ENCODE measurements at places on chromosomes 2 and 18.

DNA sequence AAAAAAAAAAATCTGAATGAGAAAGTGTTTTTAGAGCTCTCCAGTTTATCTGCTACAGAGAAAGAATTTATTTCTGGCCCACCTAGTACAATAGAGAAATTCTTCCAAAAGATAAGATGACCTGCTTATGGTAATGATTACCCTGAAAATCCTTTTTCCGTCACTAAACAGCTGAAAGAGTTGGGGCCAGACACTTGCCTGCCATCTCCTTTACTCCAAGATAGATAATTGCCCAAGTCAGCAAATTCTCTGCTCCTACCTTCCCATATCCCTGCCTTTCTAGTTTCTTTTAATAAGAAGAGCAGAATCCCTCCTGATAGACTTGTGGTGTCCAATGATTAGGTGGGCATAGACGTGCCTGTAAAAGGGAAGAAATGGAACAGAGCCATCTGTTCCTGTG, 28.1 kb downstream of the EIF4E2 start:
- DNase-seq = no peak

- DNase-seq = no peak
Observed at GRCh38 chr18:11251891-11252270, 102.5 kb upstream of the PIEZO2 start.

GRCh38 chr2:3293221-3293620, 84.4 kb downstream of the EIPR1 start:
- DNase-seq = no peak

GRCh38 chr18:10297086-10297485, 157.3 kb upstream of the APCDD1 start:
- no peak for DNase-seq

DNA sequence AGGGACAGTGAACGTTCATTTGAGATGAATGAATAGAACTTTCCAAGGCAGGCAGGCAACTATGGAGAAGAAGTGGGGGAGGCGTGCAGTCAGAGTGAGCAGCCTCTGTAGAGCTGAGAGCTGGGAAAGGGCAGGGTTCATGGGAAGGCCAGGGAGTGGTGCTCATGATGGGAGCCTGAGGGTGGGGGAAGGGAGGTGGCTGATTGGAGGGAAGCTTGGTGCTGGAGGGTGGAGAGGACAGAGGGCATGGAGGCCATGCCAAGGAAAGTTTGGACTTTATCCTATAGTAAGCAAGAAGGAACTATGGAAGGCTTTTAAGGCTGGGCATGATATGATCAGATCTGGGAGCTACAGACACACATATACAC, 47.6 kb upstream of the LGALSL start:
- no peak for DNase-seq

DNA sequence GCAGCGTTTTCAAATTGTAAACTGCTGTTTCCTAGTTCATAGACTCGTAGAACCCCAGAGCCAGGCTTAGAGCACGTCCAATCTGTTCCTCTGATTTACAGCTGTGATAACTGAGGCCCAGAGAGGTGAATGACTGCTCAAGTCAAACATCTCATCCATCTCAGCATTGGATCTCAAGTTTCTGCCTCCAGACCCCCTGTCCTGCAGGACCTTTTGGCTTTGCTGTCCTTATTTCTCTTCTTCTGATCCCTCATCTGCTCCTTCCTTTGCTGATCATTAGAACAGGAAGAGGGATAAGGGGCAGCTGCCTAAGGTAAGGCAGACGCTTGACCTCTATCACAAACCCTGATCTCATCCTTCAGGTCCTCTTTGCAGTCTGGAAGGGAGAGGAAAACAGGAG, 58.5 kb upstream of the CREB1 start:
- no peak for DNase-seq

GRCh38 chr2:11742317-11742701, 4.1 kb upstream of the LPIN1 start:
- DNase-seq = no peak

GRCh38 chr18:55073834-55074233, 114.6 kb upstream of the CCDC68 start:
- DNase-seq = no peak

DNA sequence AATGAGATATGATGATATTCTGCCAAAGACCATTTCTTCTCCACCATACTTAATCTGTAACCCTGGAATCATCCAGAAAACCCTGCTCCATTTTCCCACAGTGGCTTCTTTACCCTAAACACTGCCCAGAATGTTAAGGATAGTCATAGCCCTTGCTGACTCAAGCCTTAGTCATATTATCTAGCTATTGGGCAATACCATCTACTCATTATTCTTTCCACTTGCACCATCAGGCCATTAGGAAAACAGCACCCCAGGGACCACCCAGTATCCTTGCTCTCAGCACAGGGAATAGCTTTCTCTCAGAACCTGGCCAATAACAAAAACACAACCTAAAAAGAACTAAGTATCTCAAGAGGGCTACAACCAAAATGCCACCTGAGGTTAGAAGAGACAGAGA, 445.7 kb upstream of the SLC14A2 start:
- DNase-seq = no peak

DNA sequence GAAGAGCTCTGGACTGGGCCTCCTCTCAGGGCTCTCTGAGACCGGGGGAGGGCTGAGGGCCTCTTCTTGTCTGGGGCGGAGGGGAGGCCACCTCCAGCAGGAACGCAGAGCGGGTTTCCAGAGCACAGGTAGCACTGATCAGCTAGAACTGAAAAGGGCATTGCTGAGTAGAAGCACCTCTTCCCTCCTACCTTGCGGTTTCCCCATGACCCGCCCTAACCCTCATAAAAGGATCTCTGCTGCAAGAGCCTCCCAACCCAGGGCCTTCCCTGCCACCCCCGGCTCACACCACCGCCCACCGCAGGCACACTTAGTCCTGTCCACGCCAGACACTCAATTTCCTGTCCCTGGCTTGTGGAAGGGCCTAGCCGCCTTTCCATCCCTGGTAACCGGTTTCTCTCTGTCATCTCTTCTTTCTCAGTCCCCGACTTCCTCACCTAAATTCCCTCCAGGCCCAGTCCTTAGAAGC, 966 bp downstream of the ADCY3 start:
- DNase-seq = peak; percentile 85

GRCh38 chr18:78542204-78542603, 437.4 kb upstream of the SALL3 start:
- no peak for DNase-seq

- DNase-seq = no peak
Observed at GRCh38 chr2:172293952-172294351, 133.4 kb upstream of the ITGA6 start.

- no peak for DNase-seq
Observed at GRCh38 chr2:208654056-208654455, 247.5 kb downstream of the PTH2R start.

GRCh38 chr2:36338827-36339145, 16.8 kb upstream of the CRIM1 start:
- DNase-seq = no peak

GRCh38 chr2:73448856-73449255, 63.2 kb downstream of the ALMS1 start:
- DNase-seq = no peak

DNA sequence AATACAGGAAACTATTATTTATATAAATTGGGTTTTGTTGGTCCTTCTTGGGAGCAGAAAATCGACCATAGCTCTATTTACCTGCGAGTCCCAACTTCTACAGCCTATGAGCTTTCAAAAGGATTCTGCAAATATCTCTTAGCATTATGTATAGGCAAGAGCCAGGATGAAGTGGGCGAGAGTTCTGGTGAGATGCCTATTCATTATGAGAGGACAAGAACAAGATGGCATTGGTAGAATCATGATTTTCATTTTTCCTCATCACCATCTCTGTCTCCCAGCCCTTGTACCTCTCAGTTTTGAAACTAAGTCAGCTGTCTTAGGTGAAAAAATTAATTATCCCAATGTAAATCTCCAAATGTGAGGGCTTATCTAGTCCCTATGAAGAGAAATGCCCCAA, 25.0 kb downstream of the WIPF1 start:
- no peak for DNase-seq

DNA sequence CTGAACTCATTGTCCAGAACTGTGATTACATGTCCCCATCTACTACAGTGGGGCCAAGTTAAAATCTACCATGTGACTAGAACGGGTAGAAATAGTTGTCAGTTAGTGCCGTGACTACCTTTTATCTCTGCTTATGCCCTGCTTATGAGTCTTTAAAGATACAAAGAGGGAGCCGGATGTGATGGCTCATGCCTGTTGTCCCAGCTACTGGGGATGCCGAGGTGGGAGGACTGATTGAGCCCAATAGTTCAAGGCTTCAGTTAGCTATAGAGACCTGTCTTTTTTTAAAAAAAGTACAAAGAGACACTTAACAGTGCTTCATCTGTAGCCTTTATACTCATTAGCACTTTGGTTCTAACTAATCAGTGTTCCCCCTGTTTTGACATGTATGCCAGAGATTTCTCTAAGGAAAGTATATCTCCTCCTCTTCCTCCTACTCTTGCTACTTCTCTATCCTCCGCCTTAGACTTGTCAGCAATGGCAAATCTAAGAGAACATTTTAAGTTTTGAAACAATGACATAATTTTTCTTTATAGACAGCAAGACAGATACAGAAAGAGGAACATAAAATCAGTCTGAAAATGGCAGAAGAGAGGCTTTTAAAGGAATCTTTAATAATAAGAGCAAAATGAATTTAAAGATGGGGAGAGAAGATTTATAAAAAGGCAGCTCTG, 45.0 kb downstream of the NBEAL1 start:
- no peak for DNase-seq

DNA sequence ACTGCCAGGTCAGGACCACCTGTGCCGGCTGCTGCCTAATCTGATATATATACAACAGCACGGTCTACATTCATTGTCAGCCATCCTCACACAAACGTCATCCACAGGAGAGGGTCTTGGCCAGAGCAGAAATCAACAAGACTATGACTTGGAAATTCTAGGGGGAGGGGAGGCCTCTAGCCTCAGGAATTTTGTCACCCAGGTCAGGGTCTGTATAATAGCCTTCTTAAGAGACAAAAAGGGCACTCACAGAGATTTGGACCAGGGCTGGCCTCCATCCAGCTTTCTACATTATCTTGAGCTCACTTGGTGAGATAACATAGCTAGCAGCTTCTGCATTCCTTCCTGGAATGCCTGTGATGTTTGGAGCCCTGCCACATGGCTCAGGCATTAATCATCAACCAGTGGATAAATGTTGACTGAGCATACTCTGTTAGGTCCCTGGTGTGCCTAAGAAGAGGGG, 50.4 kb upstream of the CTIF start:
- DNase-seq = no peak

- no peak for DNase-seq
Observed at GRCh38 chr2:109398366-109399015, 215.3 kb downstream of the SEPTIN10 start.
